ENCODE measurements at places on chromosomes 4 and X.

- no peak for DNase-seq
Observed at GRCh38 chr4:69124941-69125340, 28.7 kb downstream of the UGT2B7 start.

- DNase-seq, result no peak
Observed at GRCh38 chr4:69991016-69991415, 4.8 kb upstream of the STATH start.

DNA sequence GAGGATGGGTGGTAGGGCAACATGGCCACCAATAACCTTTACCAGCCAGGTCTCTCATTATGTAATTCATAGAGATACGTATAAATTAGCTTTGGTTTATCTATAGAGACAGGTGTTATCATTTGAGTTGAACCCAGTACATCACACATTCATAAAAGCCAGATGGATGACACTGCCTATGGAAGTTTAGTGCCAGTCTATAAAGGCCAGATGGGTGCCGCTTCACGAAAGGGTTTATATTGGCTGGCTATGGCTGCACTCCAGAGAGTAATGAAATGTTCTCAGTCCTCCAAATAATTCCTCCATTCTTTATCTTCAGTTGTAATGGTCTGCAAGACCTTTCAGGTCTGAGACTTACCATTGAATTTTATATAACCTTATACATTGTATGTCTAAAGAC lies 331.9 kb upstream of the NR3C2 start:
- no peak for DNase-seq

DNA sequence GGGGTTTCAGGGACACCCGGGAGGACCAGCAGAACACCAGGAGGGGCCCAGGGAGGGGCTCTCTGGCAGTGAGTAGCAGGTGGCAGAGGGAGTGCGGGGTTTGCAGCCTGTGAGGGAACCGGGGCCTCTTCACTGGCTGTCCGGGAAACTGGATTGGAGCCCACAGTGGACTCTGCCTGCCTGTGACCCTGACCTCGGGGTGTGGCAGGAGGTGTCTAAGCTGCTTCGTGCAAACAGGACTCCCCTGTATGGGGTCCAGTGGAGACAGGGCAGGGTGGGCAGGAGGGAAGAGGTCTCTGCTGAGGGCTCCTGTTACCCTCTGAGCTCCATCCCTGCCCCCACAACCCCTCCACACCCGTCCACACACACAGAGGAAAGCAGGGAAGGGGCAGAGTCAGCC lies 50.1 kb downstream of the FAM53A start:
- DNase-seq, result no peak

- DNase-seq, result no peak
Observed at GRCh38 chrX:69289046-69289792, 124.0 kb upstream of the PJA1 start.

- no peak for DNase-seq
Observed at GRCh38 chr4:76341063-76341462, 34.5 kb downstream of the STBD1 start.

- DNase-seq, result no peak
Observed at GRCh38 chr4:26074712-26075430, 160.9 kb downstream of the SMIM20 start.

GRCh38 chrX:68847172-68847571 lies 18.4 kb downstream of the EFNB1 start:
- DNase-seq, result no peak

DNA sequence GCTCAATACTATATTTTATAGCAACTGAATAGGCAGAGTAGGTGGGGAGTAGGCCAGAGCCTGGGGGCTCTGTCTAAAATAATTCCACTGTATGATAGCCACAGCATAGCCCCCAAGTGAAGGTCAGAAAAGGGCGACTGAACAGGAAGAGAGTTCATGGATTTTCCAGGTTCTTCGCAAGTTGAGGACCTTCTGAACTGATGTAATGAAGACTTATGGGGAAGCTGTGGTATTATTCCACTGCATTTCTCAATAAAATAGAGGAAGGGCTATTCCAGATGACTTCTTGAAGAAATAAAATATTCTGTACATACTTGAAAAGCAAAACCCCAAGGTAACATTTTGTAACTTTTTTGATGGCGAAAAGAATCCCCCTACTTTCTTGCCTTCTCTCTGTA lies 231.4 kb upstream of the GPC4 start:
- no peak for DNase-seq

GRCh38 chr4:139312552-139313332 lies 10.5 kb upstream of the NDUFC1 start:
- DNase-seq, result no peak

DNA sequence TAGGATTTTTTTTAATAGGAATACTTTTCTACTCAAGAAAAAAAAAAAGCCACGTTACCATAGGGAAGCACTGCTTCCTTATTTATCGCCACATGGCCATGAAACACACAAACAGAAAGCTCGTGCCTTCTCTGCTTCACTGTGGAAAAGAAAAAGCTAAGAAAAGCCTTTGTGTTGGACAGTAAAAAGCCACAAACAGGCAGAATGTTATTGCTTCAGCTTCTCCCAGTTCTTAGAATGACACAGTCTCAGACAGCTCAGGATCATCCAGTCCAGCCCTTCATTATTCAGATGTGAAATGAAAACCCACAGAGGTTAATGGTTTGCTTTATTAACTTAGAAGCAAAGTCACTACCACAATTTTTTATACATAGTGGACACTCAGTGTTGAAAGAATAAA lies 181.6 kb upstream of the NOCT start:
- DNase-seq, result no peak

DNA sequence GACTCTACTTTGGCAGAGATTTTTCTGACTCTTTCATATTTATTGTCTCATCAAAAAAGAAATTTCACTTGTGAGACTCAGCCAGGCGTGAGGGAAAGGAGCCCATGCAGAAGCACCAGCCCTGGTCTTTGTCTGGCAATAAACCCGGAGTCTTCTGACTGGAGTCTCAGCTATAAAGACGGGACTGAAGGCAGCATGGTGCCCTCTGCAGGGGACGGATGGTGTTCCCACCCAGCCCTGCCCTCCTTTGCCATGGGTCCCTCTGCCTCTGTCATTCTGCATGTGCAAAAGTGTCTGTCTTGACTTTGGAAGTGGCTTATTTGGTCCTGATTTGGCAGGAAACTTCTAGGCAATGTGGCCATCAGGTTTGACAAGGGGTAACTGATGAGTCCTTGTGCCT lies 14.2 kb downstream of the ZNF185 start:
- DNase-seq, result no peak

GRCh38 chr4:10101671-10102473 lies 14.7 kb downstream of the WDR1 start:
- no peak for DNase-seq

DNA sequence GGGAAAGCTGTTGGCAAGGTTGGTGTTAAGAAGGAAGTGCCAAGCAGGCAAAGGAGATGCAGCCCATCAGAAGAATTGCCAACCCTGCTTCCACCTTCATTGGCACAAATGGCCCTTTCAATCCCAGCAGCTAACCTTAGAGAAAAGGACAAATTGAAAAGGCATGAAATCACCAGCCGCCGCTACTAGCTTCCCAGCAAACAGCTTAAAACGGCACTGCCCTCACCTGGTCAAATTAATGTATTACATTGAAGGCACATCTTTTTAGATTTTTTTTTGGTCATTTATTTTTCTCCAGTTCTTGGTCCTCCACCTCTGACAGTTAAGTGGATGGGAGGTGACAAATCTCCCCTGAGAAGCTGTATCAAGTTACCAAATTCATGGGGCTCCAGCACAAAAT lies 51.0 kb upstream of the NHSL2 start:
- peak; percentile 36 for DNase-seq

DNA sequence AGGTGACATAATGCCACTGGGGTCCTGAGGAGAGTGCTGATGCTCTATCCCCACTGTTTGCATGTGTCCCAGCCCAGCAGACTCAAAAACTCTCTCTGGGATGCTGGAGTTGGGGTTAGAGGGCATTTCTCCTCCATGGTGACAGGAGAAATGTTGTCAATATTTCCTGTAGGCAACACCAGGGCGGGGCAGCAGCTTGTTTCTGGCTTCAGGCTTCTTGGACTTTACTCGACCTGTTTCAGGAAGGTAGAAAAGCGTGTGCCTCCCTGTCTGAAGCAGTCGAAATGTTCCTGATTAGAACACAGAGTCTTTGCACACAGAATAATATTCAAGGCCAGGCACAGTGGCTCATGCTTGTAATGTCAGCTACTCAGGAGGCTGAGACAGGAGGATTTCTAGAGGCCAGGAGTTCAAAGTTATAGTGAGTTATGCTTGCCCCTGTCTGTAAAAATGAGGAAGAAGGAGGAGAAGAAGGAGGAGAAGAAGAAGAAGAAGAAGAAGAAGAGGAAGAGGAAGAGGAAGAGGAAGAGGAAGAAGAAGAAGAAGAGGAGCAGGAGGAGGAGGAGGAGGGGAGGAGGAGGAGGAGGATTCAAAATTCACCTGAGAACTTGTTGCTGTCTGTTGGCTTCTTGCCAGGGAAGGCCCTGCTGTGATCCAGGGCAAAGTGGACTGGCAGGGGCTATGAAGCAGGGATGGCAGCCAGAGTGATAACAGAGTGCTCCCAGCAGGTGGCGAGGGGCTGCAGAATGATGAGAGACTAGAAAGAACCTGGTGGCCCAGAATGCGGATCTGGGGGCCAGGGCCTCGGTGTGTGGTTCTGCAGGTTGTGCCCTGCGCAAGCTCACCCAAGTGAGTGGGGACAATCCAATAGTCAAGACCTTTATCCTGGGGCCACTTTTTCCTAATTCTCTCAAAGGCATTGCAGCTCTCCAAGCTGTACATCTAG lies 82.9 kb downstream of the RTL5 start:
- DNase-seq, result no peak

- DNase-seq, result no peak
Observed at GRCh38 chr4:3531318-3531878, 824 bp downstream of the LRPAP1 start.

DNA sequence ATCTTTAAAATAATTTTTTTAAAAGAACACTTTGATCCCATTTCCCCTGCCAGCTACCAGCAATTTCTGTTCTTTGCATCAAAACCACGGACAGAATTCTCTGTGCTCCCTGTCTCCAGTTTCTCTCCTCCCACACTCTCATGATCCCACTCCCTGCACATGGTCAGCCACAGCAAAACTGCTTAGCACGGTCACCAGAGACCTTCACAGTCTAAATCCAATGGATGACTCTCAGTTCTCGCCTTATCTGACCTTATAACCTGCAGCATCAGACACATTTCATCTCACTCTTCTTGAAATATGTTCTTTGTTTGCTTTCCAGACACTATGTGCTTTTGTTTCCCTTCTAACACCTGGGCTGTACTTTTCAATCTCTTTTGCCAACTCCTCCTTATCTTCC lies 131.5 kb downstream of the NR3C2 start:
- no peak for DNase-seq

All from kidney capillary endothelial cell (primary cell).